ENCODE measurements at places on chromosomes 2 and 18.

GRCh38 chr2:168312036-168312822 lies 64.8 kb upstream of the STK39 start:
- DNase-seq: no peak

DNA sequence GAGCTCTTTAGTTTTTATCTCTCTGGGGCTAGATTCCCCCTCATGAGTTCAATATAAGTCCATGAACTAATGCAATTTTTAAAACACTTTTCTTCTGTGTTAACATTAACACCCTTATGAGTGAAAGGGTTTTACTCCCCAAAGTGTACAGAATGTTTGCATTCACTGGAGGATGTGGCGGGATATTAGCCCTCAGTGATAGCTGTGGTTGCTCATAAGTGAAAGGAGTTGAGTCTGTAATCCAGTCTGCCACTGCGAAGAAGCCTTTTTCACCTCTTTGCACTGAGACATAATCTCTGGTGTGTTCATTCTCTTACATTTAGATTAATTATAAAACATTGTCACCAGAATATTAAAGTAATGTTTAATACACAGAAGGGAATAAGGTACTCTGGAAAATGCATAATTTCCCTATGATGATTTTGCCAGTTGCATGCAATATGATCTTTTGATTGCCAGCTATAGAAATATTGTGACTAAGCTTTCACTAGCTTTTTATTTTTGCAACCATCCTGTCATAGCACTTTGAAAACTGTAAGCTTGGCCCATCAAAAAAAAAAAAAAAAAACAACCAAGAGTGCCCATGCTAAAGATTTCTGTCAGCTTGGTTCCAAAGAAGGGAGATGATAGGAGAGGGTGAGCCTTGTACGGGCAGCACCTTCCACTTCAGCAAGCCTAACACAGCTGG lies 113.2 kb downstream of the BCL11A start:
- no peak for DNase-seq

GRCh38 chr18:2715990-2716389 lies 60.5 kb downstream of the SMCHD1 start:
- no peak for DNase-seq

DNA sequence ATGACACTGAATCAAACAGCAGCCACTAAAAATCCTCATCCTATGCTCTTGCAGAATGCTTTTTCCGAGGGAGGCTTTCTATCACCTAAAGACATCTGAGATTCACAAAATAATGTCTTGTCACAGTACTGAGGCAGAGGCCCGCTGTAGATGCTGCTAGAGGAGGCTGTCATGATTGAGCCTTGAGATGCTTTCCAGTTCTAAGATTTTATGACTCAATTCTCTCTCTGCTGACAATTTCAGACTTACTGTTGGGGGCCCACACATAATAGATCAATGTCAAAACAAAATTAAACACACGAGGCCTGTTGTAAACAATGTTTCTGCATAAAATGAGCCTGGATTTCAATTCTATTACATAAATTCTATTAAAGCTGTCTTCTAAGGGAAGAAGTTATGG lies 132.7 kb upstream of the ARL4C start:
- DNase-seq: no peak

GRCh38 chr18:9364242-9364641 lies 29.7 kb downstream of the TWSG1 start:
- no peak for DNase-seq

DNA sequence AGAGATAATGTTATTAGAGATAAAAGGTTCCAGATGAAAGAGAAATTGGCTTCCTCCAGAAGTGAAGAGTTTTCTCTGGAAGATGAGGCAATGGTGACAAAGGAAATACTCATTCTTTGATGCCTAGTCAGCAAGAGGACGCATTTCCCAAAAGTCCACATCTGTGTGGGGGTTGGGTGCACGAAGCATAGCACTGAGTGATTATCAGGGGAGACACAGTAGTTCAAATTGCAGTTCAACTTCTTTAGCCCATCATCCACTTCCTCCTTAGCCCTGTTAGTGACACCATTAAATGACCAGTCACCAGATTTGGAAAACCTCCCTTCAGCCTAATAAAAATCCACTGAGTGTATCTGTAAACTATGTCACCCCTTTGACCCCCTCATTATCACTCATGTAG lies 80.9 kb upstream of the PHLPP1 start:
- no peak for DNase-seq

DNA sequence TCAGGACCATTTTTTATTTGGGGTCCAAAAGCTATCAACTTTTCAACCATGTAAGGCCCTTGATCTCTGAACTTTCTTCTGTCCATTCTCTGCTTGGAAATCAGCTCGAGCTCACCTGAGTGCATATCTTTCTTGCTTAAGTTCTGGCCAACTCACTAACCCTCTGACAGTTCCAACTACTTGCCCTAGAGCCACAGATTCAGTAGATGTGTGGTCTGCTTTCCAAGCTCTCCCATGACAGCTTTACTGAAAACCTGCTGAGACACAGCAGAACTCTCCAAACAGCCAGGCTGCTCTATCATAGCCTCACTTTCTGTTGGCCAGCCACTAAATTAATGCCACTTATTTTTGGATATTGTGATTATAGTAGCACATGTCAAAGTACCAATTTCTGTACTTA lies 21.2 kb upstream of the IKZF2 start:
- no peak for DNase-seq
